Gastroesophageal sphincter (tissue), 4 donors: ENCODE measurements at places on chromosomes 1 and 21.

GRCh38 chr1:70836456-70836855, 211.2 kb downstream of the PTGER3 start:
- ATAC-seq = no peak

DNA sequence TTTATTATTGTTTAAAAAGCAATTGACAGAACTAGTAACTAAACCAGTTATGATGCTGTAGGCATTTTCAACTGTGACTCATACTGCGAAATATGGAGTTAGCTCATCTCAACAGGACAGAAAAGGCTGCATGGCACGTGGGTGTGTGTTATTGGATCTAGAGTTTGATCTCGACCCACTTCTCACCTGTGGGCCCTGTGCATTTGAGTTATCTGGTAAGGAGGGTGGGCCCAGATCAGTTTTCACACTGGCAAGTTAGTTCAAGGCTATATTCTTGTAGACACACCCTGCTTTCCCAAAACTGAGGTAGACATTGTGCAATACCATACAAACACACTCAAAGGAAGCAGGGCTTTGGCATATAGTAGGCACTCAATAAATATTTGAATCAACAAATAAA, 71.3 kb upstream of the PRDX6 start:
- no peak for ATAC-seq

DNA sequence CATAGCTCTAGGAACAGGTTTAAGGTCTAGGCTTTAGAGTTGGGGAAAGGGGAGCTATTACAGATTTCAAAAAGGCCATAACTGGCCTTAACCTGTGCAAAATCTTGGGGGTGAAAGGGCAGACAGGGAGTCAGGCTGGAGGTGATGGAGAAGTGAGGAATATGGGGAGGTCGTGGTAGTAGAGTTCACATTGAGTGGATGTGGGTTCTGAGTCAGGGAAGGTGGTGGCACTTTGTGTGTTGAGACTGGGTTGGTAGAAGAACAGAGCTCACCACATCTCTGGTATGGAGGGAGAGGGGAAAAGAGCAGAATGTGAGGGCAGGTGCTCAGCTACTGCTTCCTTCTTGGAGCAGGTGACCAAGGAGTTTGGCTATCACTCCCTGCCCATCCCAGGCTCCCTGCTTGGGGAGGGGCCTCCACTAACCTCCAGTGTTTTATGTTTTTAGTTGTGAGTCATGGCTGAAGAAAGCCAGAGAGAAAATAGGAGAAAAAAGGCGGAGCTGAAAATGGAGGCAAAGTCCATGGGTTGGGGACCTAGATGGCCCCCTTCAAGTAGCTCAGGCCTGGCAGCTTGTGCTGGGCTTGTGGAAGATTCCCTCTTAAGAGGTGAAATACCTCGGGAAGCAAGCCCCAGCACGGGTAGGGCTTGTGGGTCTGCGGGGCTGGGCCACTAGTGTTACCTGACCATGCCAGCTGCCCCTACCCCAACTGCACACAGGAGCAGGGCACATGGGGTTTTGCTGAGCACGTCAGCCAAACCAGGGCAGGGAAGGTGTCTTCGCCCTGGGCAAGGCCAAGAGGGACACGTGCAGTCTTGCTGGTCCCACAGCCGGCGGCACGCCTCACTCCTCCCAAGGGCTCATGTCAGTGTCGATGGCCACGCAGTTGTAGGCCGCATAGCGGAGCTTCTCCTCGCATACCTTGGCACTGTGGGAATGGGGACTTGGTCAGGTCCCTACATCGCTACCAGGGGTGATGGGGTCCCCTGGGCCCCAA, 8.2 kb downstream of the HECTD3 start:
- no peak for ATAC-seq

GRCh38 chr1:179080866-179081686, 794 bp upstream of the TOR3A start:
- ATAC-seq = no peak

- ATAC-seq = peak; percentile 93
Observed at GRCh38 chr1:9910076-9910422, at the start of gene CTNNBIP1. CTNNBIP1 (minus strand) TSS chr1:9910269; CDS start chr1:9872064, 38,205 bp downstream.

GRCh38 chr1:89262643-89263042, 10.0 kb downstream of the GBP5 start:
- no peak for ATAC-seq

DNA sequence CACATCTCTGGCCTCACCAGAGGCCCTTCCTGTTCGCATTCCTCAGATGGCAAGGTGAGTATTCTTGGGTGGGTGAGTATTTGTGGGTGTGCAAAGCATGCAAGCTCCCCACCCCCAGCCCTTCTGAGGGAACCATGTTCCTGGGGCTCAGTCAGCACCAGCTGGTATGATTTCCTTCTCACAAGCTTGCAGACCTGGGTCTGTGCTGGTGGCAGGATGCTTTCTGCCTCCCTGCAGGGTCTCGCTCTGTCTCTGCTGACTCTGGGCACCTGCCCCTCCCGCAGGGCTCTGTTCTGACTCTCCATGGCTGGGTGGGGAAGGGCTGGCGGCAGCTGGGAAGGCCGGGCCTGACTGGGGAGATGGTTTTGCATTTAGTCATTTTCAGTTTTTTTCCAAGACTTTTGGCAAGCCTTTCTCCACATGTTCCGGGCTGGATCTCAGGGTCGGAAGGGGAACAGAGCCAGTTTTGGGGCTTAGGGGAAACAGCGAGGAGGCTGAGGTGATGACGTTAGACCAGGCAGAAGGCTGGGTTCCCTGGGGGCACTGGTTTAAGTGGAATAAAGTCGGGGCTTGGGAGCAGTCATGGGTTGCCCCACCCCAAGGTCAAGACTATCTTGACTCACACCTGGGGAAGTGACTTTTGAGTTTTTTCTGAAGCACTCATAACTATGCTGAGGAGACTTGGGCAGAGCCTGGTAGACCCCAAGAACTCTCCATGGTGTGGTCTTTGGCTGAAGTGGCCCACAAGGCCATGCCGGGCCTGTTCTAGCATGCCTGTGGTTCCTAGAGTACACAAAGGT, 6.2 kb downstream of the RASSF5 start:
- ATAC-seq = peak; percentile 83

GRCh38 chr1:110424699-110425611, 17.5 kb upstream of the LAMTOR5 start:
- ATAC-seq = peak; percentile 53

- no peak for ATAC-seq
Observed at GRCh38 chr1:165666152-165666825, 32.1 kb downstream of the ALDH9A1 start.

GRCh38 chr1:115677565-115677964, 35.8 kb downstream of the VANGL1 start:
- ATAC-seq = no peak
